ENCODE measurements at places on chromosomes 5 and 9.
A peak's percentile ranks its signal among the peaks of the same experiment; 100 is the strongest.

DNA sequence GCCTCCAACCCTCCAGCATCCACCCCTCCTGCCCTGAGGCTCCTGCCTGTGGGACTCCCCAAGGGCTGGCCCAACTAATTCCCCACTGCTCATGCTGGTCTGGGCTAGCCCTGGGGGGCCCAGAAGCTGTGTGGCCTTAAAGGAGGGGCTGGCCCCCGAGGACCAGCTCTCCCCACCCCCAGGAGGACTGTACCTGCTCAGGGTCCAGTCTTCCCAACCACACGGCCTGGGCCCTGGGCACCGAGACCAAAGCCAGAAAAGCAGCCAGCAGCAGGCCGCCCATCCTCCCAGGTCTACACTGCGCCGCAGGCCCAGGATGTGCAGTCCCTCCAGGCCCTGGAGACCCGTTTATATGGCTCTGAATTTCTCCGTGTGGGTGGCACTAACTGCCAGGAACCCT is at the start of gene LCN6:
Gene LCN6, minus strand, starts transcription at position 325 of the 400 bp plus-strand sequence. Its CDS starts 42 bp downstream, at position 283.
- no peak for DNase-seq

DNA sequence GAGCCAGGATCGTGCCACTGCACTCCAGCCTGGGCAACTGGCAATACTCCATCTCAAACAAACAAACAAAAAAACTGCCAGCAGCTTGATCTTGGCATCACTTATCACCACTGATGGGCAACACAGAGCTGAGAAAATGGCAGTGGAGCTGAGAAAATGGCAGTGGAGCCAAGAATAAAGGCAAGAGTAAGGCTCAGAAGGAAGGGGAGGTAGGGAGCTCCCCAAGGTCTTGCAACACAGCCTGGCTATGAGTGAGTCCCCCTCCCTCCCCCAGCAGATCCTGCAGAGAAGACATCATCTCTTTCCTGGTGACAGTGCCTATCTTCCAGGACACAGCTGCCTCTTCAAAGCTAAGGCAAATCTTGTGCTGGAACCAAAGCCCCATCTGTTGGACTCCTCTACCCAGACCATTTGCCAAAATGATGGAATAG is 70.3 kb downstream of the UGCG start:
- DNase-seq, result no peak

- no peak for DNase-seq
Observed at GRCh38 chr5:137600721-137601360, 101.7 kb upstream of the SPOCK1 start.

DNA sequence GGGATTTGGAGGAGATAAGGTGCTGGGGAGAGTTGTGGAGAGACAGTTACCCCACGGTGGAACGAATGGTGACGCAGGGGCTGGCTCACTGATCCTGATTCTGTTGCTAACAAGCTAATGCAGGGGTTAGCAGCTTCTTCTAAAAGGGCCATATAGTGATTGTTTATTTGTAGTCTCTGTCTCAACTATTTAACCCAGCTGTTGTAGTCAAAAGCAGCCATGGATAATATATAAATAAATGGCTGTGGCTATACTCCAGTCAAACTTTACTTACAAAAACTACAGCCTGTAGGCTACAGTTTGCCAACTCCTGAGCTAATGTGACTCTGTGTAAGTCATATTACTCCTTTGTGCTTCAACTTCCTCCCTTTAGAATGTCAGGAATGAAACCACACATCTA is 21.8 kb downstream of the STOM start:
- DNase-seq, result no peak

- peak; percentile 86 for DNase-seq
Observed at GRCh38 chr9:131635285-131635684, 90.0 kb downstream of the PRRT1B start.

GRCh38 chr5:57277085-57277484 is 103.2 kb downstream of the GPBP1 start:
- no peak for DNase-seq

DNA sequence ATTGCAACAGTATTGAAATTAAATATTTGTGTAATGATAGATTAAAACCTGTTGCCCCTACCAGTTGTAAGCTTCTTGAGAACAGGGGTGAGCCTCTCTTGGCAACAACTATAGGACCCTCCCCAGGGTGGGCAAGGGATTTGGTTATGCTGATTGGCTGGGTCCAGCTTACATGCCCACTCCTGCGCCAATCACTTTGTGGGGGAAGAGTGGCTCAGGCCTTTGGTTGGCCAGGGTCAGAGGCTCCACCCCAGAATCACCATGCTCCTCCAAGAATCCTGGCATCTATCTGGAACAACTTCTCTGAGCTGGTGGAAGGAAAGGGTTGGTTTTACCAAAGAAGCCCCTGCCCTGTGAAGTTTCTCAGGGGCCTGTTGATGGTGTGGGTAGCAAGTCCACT is 8.6 kb upstream of the PITX1 start:
- no peak for DNase-seq

DNA sequence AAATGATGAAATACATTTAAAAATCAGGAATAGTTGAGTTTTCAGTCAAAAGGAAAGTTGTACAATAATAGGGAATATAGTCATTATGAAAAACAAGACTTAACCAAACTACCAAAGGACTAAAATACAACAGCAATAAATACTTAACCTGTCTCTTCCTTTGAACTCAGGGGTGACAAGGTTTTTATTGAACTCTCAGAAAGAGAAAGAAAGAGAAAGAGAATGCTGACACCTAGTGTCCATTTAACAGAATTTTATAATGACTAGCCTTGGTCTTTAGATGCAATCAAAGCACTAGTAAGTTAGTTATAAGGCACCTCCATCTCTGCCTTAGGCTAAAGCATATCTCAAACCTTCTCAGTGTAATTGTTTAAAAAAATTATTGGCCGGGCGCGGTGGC is 47.5 kb downstream of the UIMC1 start:
- peak; percentile 82 for DNase-seq

GRCh38 chr9:116383936-116384335 is 230.3 kb downstream of the PAPPA start:
- DNase-seq, result no peak

- no peak for DNase-seq
Observed at GRCh38 chr9:103188781-103189350, 193.7 kb downstream of the CYLC2 start.

DNA sequence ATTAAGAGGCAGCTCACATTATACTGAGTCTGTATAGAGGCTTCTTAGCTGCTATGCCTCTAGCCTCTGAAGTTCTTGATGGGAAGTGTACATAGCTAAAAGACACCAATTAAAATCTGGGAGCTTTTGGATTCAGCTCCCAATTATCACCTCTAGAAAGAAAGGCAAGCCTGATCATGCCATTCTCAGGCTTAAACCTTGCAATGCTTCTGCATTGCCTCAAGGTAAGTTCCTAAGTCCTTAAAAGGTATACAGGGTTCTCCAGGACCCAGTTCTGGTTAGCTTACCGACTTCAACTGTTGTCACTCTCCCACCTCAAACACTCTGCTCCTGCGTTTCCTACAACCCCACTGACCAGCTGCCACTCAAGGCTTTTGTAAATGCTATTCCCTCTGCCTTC is 17.5 kb upstream of the CCL28 start:
- no peak for DNase-seq

- no peak for DNase-seq
Observed at GRCh38 chr5:131212471-131213021, 41.8 kb downstream of the LYRM7 start.

DNA sequence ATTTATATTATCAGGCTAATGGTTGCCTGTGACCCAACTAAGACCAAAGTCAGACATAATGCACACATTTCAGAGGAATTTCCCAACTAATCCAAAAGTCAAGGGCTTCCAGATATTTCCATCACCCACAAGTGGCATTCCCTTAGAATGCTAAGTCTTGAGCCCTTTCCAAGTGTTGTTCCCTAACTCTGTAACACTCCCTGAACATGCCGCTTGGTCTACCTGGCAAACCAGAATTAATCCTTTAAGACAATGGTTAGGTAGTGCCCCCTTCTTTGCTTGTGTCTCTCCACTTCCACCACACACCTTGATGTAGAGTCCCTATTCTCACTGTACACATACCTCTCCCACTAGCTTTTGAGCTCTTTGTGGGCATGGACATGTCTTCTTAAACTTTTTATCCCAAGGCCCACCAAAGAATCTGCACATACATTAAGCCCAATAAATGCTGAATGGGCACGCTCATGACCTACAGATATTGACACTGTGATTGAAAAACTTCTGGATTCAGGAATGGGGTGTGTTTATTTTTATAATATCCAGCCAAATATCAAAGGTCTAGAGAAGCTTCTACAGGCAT is 37.8 kb upstream of the IFNE start:
- DNase-seq, result no peak

- no peak for DNase-seq
Observed at GRCh38 chr5:125970631-125971307, 452.4 kb upstream of the GRAMD2B start.

GRCh38 chr5:134041570-134042411 is 37.0 kb upstream of the VDAC1 start:
- DNase-seq, result no peak

GRCh38 chr5:50744776-50745175 is 78.3 kb downstream of the PARP8 start:
- no peak for DNase-seq

- no peak for DNase-seq
Observed at GRCh38 chr5:148372166-148372725, 11.5 kb upstream of the FBXO38 start.

DNA sequence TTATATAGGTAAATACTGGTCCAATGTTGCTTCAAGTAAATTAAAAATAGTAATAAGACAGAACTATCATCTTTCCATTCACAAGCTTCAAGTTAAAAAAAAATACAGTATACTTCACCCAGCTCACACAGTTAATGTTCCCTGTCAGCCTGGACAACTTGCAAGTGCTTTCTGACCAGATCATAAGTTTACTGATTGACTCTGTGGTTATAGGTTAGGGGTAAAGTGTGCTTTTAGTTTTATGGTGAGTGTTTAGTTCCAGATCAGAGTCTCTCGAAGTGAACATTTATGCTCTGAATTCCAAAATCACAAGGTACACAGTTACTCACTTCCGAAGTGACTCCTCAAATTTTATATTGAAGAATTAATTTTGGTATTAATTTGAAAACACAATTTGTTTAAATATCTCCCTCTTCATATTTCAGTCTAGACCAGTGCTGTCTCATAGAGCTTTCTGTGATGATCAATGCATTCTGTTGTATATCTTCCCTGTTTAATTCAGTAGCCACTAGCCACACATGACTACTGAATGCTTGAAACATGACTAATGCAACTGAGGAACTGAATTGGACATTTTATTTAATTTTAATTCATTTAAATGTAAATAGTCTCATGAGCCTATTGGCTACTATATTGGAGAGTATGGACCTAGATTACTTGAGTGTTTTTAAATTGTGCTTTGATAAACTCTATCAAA is 90.7 kb downstream of the MEF2C start:
- no peak for DNase-seq

DNA sequence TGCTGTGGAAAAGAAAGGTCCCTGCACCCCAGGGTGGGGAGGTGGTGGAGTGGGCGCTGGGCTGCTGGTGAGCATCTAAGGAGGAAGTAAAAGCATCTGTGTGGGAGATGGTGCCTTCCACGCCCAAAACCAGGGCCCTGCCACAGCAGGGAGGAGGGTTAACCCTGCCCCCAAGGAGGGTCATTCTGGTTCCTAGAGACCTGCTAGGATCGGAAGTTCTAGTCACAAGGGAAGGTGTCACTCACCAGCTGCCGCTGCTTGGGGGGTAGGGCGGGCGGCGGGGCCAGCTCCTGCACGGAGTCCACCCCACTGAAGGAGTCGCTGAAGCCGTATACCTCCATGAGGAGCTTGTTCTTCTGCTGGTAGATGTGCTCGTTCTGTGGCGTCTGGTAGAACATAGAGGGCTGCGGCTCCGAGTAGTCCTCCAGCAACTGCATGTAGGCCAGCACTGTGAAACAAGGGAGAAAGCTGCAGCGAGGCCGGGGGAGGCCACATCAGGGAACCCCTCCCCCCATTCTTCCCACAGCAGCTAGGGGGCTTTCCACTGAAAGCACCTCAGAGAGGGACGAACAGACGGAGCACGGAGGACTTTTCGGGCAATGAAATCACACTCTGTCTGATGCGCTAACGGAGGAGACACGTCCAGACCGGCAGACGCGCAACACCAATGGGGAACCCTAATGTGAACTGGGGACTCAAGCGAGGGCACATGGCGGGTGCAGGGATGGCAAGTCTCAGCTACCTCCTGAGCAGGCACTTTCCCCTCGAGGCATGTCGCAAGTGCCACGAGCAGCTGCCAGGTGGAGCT is 76.4 kb downstream of the PRRT1B start:
- DNase-seq, result no peak

GRCh38 chr5:143476601-143477211 is 73.2 kb upstream of the NR3C1 start:
- no peak for DNase-seq

DNA sequence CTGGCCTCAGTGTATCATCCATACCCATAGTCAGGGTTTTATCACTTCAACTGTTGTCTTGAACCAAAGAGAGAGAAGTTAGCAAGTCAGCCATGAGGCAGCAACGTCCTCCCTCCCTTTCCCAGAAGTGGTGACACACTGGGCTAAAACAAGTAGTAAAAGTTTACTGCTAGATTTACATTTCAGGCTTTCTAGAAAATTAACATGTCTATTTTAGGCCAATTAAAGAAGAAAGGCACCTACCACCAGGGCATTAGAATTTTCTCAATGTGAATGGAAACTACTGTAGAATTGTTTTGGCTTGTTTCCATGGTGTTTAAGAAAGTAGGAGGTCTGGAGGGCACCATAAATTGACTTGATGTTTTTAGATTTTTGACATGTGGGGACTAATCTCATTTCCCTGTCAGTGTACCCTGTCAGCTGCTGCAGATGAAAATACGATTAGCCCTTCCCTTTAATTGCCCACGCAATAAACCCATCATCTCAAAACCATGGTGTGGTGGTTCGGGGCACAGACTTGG is 121.8 kb upstream of the ELL2 start:
- DNase-seq, result no peak

DNA sequence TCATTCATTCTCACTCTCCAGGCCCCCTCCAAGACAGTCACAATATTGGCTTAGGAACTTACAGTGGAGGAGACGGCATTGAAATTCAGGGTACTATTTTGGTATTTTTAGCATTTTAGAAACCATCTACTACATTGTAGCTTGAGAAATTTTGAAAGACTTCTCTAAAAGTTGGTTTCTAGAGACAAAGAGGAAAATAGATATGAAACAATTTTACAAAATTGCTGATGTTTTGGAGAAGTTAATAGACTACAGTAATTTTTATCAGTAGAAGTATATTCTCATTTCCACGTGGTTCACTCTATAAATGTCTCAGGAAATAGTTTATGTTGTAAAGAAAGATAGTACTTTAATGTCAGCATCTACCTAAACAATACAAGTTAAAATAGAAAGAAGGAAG is 63.2 kb upstream of the ZSWIM6 start:
- no peak for DNase-seq

DNA sequence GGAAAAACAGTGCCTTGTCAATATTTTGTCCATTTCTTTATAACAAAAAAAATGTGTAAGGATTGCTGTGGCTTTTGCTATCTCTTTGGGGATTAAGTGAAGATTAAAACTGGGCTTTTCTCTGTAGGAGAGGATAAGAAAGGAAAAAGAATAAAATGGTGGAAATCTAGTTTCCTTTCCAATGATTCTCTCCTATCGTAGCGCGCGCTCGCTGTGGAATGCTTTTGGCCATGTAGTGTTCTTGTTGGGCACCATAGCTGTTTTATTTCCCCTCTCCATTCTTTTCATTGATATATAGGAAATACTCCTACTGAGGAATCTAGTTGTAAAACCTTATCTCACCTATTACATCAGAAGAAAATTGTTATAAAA is 1.5 kb downstream of the STXBP1 start:
- no peak for DNase-seq
